NCI-H510A treated with DMSO at 0.1 percent for 48 hours (cell line): ENCODE measurements at places on chromosomes 2 and 18.

- no peak for DNase-seq
These were observed 9.0 kb downstream of the MBP start for GRCh38 chr18:77123320-77124231.

GRCh38 chr18:67241299-67241698 lies 275.2 kb downstream of the DSEL start:
- DNase-seq: no peak

DNA sequence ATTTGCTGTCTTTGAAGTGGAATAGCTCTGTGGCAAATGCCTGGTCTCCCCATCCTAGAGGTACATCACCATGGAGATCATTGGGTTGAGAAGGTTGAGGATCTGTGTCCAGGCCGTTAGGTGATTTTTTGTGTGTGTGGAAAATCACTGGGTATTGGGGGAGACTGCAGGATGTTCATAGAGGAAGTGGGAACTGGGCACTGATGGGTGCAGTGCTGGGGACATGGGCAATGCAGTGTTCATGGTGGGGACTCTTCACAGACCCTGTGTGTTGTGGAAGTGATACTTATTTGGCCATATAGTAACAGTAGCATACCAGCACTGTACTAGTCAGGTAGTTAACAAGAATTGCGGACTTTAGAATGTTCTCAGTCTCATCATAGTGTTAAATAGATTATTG lies 34.9 kb downstream of the ATP9B start:
- no peak for DNase-seq

DNA sequence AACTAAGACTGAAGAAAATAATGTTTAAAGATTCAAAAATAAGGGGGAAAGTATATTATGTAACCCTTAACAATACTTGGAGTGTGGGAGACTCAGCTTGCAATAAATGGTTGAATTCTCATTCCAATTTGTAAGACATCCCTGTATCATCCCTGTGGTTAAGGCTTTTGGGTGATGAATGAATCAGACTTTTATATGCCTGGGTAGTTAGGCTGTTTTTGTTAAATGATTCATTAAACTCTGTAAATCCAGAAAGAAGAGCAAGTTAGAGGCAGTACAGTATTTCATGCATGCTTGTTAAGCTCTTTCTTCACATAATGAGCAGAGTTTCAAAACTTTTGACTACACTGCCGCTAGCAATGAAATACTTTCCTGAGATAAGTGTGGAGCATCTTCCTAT lies 948.8 kb downstream of the SOCS6 start:
- no peak for DNase-seq

DNA sequence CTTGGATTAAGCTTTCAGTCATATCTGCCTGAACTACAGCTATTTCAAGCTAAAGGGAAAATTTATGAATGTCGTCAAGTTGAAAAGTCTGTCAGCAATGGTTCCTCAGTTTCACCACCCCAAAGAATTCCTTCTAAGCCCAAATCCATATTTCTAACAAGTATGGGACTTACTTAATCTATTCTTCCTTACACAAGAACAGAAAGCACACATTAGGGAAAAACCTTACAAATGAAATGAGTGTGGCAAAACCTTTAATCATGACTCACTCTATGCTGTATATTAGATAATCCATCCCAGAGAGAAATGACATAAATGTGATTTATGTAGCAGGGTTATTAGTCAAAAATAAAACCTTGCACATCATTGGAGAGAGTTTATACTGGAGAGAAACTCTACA lies 78.9 kb downstream of the RAB31 start:
- DNase-seq: no peak

DNA sequence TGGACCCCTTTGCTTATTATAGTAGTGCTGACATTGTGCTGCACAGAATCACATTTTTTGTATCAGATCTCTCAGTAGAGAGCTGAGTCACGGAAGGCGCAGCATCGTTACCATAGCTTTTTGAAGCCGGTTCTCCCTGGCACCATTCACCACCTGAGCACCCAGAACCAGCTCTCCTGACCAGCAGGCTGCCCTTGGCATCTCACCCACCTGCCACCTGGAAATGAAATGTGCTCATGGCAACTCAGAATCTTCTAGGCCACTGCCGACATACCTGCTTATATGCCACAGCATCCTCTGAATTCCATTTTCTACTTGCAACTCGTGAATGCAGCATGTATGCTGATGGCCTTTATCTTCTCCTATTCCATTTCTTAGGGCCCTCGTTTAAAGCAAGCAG lies 62.7 kb downstream of the COA5 start:
- DNase-seq: no peak

DNA sequence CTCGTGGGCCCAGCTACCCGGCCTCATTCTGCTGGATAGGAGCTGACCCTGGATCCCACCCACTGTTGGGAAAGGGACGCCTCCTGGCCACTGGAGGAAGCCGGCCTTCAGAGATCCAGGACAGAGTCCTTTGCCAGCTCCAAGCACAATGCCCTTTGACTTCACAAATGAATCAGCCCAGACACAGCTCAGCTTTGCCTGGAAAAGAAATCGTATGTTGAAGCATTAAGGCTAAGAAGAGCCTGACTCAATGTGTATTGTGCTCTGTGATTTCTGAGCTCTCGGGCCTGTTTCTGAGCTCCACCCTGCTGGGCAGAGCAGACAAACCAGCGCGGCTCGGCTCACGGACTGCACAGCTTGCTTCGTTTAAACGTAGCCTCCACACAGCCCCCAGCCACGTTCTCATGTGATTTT lies 162.9 kb upstream of the APCDD1 start:
- no peak for DNase-seq

- no peak for DNase-seq
These were observed 140.0 kb downstream of the BAZ2B start for GRCh38 chr2:159476329-159476728.
